Myocyte (in vitro differentiated cells): ENCODE measurements at places on chromosomes 1 and 21.

GRCh38 chr1:226349081-226349480 is 40.1 kb upstream of the LIN9 start:
- DNase-seq, result no peak

- no peak for DNase-seq
Measured at GRCh38 chr1:173015629-173016028, 35.1 kb downstream of the TNFSF18 start.

DNA sequence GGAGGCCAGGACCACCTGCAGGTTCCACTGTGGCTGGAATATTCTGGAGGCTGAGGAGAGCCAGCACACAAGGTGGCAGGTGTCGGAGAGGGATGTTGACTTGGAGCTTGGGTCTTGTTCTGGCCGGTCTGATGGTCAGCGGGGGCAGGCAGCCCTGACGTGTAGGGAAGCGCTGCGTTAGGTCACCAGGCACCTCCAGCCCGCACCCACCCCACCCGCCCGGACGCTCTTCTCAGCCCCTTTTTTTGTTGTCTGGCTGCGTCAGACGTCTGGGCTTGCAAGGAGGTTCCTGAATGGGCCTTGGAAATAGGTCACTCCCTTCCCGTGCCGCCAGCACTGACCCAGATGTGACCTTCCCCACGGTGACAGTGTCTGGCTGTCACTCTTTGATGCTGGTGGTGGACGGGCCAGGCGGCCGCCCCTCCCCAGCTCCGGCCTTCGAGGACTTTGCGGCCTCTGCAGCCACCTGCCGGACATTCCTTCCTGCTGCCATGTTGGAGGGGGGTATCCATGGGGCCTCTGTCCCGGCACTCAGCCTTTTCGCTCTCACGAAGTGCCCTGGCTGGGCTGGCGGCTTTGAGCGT is 30.1 kb downstream of the SPSB1 start:
- DNase-seq, result no peak

DNA sequence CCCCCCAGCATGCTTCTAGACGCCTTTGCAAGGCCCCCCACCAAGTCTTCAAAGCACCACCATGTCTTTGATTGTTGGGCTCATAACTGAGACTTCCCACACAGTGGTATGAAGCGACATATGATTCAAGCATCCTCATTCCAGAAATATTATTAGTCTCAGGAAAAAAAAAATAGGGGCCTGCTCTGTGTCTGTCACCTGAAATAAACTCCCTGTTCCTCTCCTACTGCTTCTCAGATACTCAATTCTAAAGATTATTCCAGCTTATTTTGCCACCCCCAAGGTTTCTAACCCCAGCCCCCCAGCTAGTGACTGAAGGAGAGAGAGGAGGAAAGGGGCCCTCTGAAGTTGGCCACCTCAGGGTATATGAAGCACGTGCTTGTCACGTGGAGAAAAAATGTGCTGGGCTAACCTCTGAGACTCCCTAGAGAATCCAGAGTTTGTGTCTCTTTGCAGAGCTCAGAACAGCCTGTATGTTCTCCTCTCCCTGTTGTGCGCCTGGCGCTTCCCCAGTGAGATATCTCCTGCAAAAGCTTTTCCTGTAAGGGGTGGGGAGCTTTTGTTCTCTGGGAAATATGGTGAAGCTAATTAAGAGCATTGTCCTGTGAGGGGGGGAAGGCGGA is 35.9 kb upstream of the RASAL2 start:
- peak; percentile 74 for DNase-seq

GRCh38 chr1:175499595-175500382 is 243.6 kb downstream of the TNR start:
- DNase-seq, result no peak

DNA sequence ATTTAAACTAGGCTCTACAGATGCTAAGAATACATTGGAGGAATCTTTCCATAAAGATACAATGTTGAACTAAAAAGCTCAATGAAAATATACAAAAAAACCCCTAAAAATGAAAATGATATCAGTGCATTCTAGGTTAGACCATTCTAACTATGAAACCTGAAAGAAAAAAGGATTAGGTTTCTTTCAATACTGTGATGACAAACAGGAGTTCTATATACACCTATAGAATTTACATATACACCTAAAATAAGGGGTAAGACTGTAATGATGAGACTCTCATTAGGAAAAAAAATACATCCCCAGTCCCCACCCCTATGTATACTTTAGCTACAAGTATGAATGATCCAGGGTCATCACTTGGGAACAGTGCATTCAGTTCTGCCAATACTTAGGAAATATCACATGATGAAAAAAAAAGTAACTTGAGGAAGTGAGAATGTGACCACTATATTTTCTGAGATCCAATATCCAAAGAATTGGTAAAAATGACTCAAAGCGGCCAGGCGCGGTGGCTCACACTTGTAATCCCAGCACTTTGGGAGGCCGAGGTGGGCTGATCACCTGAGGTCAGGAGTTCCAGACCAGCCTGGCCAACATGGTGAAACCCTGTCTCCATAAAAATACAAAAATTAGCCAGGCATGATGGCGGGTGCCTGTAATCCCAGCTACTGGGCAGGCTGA is 26.3 kb downstream of the SELENOF start:
- no peak for DNase-seq

DNA sequence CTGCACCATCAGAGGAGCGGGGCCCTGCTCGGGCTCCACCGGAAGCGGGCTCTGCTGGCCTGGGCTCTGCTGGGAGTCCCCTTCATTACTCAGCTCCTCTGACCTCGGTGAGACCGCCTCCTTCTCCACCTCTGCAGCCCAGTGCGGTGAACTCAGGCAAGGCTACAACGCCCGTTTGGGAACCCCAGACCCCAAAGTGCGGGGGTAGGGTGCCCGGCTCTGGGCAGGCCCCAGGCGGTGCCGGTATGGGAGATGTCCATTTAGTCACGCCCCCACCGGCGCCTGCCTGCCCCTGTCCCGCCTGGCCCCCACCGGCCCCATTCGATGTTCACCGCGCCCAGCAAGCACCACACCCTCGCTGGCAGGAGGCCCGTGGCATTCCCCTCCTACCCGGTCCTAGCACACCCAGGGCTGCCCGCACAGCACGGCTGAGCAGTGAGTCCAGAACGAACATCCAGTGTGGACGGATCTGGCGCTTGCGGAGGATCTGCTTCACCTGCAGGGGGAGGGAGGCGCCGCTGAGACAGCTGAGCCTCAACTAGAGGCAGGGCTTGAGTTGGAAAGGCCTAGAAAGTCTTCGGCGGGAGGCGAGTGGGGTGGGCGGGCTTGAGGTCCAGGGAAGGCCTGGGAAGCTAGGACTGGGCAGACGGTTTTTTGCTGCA is 10.0 kb downstream of the MAP3K6 start:
- DNase-seq, result no peak

DNA sequence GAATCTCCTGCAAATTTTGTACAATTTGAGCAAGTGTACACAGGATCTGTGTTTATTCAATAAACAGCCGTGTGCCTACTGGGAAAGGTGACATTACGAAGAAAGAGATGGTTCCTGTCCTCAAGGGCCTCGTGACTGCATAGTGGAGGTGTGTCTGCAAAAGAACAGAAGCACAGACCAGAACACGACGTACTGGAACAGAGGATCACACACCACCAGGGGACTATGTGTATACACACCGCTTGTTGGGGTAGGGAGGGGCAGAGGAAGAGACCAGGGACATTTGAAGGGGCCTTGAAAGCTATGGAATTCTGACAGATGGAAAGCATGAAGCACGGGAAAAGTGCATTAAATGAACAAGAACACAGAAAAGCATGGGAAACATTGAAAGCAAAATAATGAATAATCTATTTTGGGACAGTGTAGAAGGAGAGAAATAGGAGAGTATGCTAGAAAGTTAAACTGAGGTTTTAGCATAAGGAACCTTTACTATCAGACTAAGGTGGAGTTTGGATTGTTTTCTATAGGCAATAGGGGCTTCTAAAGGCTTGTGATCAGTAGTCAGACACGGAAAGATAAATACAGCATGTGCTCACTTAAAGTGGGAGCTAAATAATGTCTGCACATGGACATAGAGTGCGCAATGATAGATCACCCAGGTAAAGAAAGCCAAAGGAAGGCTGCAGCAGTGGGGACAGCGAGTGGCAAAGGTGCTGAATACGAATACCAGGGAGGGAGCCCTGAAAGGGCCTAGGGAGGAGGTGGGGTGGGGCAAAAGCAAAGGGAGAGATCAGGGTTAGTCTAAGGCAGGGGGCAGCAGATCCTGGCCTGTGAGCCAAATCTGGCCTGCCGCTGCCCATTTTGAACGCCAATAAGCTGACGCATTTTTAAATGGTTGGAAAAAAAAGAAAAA is 11.0 kb downstream of the JAK1 start:
- DNase-seq, result no peak

DNA sequence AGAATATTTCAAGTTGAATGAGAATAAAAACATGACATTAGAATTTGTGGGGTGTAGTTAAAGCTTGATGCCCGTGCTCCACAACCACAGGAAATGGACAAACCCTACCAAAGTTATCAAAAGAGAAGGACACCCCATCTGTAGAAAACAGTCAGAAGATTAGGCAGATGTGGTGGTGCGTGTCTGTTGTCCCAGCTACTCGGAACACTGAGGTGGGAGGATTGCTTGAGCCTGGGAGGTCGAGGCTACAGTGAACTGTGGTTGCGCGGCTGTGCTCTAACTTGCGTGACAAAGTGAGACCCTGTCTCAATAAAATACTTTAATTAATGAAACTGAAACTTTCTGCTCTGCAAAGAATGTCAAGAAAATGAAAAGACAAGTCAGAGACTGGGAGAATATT is 1.5 kb upstream of the SPATC1L start:
- no peak for DNase-seq

DNA sequence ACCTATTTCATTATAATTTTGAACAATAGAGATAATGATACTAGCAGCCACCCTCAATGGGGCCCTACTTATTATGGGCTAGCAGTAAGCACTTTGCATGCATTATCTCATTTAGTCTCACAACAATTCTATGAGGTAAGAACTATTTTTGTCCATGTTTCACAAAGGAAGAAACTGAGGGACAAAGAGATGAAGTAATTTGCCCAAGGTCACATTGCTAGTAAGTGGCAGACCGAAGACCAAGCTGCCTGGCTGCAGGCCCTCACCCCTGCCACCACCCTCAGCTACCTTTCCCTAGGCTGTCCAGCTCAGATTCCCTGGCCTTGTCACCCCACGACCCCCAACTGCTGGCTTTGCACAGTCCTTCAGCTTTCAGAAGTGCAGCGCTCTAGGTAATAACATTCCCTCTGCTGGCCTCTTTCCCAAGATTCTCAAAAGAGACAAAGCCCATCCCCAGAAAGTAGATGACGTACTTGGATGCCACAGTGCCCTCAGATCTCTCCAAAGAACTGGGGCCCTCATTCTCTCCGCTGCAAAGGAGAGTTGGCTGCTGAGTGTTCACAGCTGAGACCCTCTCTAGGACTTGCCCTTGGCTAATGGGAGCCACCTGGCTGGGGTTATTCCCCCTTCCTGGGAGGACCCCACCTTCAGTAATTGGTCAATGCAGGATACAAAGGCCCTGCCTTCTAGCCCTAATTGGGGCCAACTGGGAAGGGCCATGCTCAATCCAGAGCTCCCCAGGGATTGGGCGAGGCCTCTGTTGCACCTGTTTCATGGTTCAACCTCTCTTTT is 39.5 kb downstream of the IRF2BP2 start:
- DNase-seq, result no peak

DNA sequence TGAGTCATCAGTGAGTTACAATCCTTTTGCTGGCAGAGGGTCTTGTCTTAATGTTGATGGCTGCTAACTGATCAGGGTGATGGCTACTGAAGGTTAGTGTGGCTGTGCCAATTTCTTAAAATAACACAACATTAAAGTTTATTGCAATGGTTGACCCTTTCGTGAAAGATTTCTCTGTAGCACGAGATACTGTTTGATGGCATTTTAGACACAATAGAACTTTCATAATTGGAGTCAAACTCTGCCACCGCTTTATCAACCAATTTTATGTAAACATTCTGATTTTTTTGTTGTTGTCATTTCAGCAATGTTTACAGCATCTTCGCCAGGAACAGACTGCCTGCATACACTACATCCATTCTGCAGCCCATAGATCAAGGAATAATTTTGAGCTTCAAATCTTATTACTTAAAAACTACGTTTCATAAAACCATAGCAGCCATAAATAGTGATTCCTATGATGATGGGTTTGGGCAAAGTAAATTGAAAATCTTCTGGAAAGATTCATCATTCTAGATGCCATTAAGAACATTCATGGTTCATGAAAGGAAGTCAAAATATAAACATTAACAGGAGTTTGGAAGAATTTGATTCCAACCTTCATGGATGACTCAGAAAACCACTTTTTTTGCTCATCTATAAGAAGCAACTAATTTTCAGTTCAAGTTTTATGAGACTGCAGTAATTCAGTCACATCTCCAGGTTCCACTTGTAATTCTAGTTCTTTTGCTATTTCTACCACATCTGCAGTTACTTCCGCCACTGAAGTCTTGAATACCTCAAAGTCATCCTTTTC is 85.9 kb downstream of the TYW3 start:
- no peak for DNase-seq

- peak; percentile 48 for DNase-seq
Measured at GRCh38 chr21:44687671-44688070, 5.7 kb upstream of the KRTAP12-1 start.

GRCh38 chr1:165284454-165284853 is 72.1 kb downstream of the LMX1A start:
- DNase-seq, result no peak

- no peak for DNase-seq
Measured at GRCh38 chr1:37840711-37841110, 18.7 kb downstream of the MTF1 start.

GRCh38 chr1:17509363-17509762 is 30.1 kb upstream of the ARHGEF10L start:
- no peak for DNase-seq

GRCh38 chr1:87733386-87733785 is 404.7 kb downstream of the LMO4 start:
- no peak for DNase-seq

DNA sequence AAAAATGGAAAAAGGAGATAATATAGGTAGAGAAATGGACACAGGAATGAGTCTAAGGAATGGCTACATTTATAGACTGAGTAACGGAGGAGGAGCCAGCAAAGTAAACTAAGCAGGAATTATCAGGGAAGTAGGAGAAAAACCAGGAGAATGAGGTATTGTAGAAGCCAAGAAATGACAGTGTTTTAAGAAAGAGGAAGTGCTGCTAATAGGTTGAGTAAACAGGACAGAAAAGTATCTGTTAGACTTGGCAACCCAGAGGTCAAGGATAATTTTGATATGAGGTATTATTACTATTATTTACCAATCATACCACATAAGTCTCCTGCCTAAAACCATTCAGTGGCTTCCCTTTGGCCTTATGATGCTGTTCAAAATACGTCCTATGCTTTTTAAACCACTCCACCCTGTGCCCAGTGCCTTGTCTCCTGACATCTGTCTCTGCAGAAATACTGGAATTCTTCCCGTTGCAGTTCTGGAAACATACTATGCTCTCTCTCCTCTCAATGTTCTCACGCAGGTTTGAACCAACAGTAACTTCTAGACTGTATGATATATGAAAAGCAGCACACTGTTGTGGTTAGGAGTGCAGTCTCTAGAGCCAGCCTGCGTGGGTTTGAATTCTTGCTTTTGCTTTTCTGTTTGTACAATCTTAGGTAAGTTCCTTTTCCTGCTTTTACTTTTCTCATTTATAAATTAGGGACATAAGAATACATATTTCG is 24.6 kb upstream of the NEK7 start:
- DNase-seq, result no peak
